ENCODE measurements at places on chromosomes 12 and 14.

GRCh38 chr14:36057452-36058116 lies 118.9 kb downstream of the PTCSC3 start:
- no peak for ATAC-seq

GRCh38 chr12:126537961-126538530 lies 1472.8 kb downstream of the AACS start:
- ATAC-seq: no peak

GRCh38 chr14:31489691-31490090 lies 1.9 kb upstream of the GPR33 start:
- ATAC-seq: no peak

DNA sequence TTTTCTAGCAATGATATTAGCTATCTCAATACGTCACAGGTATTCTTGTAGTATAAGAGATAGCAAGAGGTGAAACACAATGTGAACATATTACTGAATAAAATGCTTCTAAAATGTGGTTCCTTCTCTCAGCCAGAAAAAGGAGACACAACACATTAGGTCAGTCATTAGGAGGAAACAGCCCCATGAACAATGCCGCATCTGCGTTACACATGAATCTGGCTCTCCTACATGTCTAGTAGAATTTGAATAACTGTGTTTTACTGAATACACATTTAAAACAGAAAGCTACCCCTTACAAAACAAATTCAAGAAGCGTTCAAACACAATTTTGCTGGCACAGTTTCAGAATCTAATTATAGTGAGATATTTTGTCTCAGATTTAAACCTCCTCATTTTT lies 51.6 kb downstream of the EFCAB11 start:
- peak; percentile 63 for ATAC-seq

DNA sequence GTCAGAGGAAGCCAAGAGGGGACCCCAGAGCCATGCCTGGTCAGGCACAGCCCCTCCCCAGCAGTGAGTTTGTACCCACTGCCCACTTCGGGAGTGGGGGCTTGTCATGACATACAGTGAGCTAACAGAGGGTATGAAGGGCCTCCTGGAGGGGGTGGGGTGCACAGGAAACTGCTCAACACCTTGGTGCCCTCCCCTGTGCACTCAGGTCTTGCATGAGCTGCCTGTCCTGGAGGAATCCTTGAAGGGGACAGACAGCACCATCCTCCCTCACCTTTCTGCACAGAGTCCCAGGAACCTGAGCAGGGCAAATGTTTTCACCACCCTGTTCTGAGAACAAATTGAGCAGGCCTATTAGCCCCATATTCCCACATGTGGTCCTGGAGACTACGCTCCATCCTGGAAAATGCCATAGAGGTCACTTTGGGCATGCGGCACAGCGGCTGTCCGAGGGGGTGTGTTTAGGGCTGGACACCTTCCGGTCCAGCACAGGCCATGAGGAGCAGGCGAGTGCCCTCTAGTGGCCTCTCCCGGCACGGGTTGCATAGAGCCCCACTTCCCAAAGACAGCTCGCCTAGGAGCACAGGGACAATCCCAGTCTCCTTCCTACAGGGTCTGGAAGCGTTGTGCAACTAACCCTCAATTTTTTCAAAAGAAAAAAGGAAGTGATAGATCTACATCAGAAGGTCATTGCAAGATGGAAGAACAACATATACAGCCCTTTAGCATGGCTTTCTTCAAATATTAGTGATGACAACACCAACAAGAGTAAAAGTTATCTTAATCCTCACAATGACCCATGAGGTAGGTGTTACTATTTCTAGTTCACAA lies 31.9 kb upstream of the ZFP36L1 start:
- peak; percentile 99 for ATAC-seq

DNA sequence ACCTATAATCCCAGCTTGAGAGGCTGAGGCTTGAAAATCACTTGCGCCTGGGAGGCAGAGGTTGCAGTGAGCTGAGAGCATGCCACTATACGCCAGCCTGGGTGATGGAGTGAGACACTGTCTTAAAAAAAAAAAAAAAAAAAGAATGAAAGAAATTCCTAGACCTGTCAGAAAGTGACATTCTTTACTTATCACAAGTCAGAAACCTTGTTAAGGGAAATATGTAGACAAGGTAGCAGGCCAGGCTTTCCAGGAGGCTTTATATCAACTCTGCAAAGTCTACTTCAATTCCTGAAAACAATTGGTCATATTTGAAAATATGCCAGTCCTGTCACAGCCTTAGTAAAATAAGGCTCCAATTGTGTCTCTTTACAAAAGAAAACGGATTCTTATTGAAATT lies 19.1 kb upstream of the MMP19 start:
- ATAC-seq: no peak

DNA sequence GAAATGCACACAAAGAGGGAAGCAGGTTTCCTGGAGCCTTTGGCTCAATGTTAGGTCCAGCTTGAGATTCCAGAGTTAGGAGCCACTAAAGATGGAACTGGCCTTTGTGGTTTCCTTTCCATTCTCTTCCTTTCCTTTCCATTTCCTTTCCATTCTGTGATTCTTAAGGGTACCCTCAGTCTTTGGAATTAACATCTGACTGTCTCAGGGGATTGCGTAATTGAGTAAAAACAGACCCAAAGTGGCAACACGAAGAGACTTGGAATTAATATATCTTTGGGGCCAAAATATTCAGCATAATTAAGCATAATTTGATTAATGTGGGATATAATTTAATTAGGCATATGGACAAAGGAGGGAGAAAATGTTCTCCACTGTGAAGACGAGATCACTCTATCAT lies 205.6 kb downstream of the CRADD start:
- ATAC-seq: no peak

GRCh38 chr12:31594681-31595080 lies 3.7 kb upstream of the DENND5B start:
- no peak for ATAC-seq

DNA sequence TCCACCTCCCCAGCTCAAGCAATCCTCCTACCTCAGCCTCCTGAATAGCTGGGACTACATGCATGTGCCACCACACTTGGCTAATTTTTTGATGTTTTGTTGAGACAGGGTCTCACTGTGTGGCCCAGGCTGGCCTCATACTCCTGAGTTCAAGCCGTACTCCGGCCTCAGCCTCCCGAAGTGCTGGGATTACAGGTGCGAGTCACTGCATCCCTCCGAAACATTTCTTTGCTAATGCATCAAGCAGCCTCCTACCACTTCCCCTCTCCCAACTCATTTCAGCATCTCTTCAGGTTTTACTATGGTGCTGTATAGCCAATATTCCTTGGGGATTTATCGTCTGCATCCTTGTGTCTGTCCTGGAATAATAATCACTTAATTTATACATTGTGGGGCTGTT lies 2.3 kb upstream of the SLC22A17 start:
- no peak for ATAC-seq

DNA sequence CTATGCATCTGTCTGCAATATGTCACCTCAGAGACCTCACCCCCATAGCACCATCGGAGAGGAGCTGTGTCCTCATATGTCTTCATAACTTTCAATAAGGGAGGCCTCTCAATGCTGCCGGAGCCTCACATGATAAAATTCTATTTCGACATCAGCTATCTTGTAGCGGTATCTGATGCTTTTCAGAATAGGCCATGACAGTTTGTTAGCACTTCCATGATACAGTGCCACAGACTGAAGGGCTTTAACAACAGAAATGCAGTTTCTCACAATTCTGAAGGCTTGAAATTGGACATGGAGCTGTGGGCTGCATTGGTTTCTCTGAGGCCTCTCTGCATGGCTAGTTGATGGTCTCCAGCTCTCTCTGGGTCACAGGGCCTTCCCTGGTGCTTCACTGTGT lies 125.0 kb upstream of the PZP start:
- no peak for ATAC-seq

GRCh38 chr14:37493606-37494005 lies 101.4 kb downstream of the FOXA1 start:
- ATAC-seq: no peak

- no peak for ATAC-seq
Measured at GRCh38 chr12:112908548-112908947, 1.8 kb downstream of the OAS1 start.

DNA sequence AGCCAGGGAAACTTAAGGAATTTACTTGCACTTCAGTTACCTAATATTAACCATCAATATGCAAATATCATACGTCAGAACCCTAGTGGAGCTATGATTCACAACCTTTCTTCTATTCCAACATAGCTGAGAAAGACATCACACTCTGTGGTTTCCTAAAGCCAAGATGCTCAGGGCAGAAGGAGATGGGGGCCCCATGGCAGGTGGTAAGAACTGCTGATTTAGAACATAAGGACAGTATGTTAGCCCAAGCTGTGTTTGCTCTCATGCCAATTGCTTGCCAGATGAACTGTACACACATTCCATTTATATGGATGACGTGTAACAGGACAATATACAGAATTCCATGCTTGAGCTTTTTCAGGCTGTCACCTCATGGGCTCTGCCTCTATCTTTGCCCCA lies 34.6 kb downstream of the HECTD4 start:
- peak; percentile 54 for ATAC-seq

DNA sequence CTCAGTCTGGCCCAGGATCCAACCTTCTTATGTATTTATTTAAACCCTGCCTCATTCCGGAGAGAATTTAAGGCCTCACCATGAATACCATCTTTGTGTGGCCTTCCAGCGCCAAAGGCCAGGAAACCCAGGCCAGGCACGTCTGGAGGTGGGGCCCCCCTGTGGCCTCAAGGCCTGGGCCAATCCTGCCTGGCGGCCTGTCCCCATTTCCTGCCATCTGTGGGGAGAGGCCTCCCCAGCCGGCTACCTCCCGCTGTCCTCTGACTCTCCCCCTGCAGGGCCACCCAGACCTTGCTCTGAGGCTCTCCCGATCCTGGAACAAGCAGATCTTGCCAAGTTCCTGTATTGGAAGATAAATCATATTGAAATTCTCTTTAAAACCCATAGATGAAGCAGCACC lies 37.4 kb upstream of the MEG3 start:
- ATAC-seq: no peak

DNA sequence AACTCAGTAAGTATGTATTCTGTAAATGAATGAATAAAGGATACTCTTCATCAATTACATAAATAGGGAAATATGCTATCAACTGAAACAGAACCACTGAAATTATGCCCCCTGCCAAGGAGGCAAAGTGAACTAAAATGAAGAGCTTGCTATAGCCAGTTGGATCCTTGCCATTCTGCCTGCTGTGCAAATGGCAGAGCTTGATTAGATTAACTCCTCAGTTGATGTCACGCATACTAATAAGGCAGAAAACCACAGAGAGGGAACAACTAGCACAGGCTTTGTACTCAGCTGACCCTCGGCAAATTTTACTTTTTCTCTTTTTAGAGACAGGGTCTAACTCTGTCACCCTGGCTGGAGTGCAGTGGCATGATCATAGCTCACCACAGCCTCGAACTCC lies 36.7 kb upstream of the FERMT2 start:
- peak; percentile 77 for ATAC-seq

DNA sequence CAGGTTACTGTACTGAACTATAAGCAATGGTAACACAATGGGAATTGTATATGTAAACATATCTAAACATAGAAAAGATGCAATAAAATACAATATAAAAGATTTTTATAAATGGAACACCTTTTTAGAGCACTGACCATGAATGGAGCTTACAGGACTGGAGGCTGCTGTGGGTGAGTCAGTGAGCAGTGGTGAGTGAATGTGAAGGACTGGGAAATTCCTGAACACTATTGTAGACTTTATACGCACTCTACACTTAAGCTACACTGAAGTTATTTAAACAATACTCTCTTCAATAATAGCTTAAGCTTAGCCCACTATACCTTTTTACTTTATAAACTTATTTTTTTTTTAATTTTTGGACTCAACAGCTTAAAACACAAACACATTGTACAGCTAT lies 313.5 kb downstream of the KCNC2 start:
- ATAC-seq: peak; percentile 33

DNA sequence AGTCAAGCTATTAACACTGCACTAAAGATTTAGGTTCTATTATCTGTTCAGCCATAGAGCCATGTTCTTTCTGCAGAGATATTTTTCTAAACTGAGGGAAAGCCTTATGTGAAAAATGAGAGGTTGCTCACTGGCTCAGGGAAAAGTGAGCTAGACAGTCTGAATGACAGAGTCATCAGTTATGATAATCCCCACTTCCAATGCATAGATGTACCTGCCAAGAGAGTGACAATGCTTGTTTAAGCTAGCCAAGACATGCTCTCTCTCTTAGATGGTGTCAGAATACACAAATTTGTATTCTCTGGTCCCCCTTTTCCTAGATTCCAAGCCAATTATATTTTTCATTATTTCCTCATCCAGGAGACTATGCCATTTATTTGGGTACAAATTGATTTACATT lies 176.9 kb upstream of the FRMD6 start:
- ATAC-seq: no peak

DNA sequence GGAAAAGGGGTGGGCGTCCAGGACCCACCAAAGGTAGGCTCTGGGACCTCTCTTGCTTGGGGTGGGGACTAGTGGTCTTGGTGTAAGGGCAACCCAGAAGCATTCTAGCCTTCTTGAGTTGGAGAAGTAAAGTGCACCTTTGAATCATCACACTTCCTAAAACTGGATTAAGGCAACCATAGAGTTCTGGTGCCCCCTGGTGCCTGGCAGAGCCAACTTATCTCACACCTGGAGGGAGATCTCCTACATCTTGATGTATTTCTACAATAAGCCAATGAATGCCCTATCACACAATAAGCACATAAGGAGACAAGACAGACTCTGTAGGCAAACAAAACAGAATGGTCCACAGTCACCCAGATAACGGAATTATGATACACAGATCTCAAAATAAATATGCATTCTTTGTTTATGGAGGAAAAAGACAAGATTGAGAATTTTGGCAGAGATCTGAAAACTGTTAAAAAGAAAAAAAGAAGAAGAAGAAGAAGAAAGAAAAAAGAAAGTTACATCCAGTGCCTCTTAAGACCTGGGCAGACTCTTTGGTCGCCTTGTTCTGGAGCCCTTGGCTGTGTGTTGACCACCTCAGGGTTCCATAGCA lies 95.9 kb upstream of the PPP2R5C start:
- peak; percentile 81 for ATAC-seq

- ATAC-seq: no peak
Measured at GRCh38 chr12:2163177-2163941, 110.6 kb downstream of the CACNA1C start.

- no peak for ATAC-seq
Measured at GRCh38 chr12:51779876-51780275, 68.6 kb downstream of the FIGNL2 start.

DNA sequence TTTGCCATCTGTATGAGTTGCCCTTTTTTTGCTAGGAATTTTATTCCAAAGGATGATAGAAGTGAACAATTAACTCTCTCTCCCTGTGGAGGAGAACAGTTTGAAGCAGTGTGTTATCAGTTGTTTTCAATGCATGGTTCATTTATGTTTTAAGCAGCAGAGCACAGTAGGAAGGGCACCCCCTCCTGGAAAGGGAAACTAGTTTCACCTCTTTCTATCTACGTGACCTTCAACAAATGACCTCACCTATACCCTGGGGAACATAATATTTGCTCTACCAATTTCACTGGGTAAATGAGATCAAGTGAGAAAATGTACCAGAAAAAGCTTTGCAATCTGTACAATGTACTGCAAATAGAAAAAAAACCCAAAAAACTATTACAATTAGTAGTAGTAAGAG lies 5.4 kb upstream of the DCP1B start:
- ATAC-seq: no peak

Measured in SK-N-SH treated with all-trans-retinoic acid at 6 μM for 48 hours (cell line).